ENCODE measurements at places on chromosomes 3 and 15.
A peak's percentile ranks its signal among the peaks of the same experiment; 100 is the strongest.

DNA sequence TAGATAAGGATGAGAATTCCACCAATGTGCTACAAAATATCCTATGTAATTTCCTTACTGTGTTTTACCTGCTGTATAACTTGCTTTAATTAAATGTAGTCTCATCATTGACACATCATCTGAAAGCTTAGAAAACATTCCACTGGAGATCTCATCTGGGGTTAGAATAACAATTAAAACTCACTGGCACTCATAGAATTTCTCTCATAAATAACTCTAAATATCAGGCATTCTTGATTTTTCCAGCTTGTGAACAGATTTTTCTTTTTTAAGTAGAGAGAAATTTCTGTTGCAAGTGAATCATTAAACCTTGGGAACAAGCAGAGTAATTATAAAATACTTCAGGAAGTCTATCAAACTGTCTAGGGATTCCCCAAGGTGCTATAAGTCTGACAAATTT lies 843.8 kb downstream of the NAALADL2 start:
- no peak for DNase-seq

- peak; percentile 55 for DNase-seq
Measured at GRCh38 chr3:129181819-129182218, 1.9 kb downstream of the CNBP start.

DNA sequence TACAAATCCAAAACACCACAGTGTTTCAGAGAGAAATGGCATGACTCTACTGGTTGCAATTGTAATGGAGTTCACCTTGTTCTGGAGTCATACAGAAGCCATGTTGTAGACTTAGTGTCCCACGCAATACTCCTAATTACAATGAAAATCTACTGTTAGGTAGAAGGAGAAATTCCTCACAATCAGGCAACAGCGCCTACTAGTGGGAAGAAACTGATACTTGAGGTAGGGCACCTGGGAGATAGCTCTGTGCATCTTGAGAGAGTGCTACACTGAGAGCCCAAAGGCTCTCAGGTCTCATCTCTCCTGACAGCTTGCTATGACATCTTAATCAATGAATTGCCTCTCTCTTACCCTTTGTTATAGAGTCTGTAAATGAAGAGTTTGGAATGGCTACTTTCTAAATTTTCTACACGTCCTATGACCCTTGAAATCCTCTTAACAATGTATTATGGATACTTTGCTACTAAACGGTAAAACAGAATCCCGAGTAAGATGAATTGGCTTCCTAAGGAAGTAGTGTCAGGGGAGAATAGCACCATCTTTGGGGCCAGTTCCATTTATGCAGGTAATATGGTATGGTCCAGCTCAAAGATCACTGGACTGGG lies 422.7 kb upstream of the TPRG1 start:
- peak; percentile 63 for DNase-seq

DNA sequence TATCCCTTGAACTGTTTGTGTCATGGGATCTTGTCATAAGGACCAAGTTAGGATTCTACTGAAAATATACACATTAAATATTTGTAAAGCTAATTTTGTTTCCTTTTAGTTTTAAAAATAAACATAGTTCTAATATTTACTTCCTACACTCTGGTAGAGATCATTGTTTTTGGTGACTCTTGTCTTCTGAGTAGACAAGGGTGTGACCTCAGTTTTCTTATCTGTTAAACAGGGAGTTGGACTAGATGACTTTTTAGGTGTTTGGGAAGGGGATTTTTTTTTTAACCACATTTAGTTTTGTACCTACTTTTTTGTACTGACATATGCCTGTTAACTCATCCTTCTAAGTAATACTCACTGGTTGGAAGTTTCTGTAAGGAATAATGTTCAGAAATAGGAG lies 30.8 kb downstream of the PLS1 start:
- peak; percentile 28 for DNase-seq

- no peak for DNase-seq
Measured at GRCh38 chr15:56410721-56411120, 45.5 kb downstream of the TEX9 start.

DNA sequence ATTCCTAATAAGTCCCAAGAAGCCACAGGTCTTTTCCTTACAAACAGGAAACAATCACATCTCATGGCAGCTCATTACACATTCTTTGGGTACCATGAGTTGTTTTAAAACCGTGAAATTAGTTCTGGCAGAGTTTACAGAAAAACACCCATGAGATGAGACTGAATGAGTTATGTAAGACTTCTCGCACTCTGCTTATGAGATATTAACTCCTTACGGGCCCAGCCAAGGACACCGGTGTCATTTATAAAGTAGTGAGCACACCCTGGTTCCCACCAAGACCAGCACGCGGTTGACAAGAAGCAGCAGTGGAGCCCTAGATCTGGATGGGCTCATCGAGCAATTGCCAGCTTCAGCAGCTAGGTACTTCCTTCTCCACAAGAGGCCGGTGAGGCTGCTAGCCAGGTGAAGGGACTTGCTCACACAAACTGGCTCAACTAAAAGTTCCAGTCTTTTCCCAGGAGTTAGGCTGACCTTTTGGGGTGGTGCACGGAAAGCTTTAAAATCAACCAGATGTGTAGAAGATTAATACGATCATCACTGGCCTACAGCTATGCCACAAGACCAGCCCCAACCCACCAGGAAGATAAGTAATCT lies 318.6 kb upstream of the ICE2 start:
- DNase-seq, result no peak

- DNase-seq, result no peak
Measured at GRCh38 chr15:49168016-49168415, 2.0 kb upstream of the GALK2 start.

- no peak for DNase-seq
Measured at GRCh38 chr15:68584756-68585573, 6.2 kb downstream of the CORO2B start.

DNA sequence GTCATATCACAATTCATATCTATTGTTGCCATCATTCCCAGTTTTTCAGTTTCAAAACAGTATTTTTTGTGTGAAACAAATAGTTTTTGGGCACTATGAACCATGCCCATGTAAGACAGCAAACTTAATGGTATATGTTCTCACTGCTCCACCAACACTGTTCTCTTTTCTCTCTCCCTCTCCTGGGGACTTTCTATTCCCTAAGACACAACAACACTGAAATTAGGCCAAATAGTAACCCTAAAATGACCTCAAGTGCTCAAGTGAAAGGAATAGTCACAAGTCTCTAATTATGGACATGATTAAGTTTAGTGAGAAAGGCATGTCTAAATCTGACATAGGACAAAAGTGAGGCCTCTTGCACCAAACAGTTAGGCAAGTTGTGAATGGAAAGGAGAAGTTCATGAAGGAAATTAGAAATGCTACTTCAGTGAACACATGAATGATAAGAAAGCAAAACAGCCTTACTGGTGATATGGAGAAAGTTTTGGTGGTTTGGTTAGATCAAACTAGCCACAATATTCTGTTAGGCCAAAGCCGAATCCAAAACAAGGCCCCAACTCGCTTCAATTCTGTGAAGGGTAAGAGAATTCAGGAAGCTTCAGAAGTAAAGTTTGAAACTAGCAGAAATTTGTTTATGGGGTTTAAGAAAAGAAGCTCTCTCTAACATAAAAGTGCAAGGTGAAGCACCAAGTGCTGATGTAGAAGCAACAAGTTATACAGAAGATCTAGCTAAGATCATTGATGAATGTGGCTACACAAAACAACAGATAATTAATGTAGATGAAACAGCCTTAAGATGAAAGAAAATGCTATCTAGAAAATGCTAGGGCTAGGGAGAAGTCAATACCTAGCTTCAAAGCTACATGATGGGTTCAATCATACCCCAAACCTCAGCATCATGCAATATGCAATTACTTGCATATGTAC lies 104.2 kb downstream of the CBLB start:
- peak; percentile 69 for DNase-seq

DNA sequence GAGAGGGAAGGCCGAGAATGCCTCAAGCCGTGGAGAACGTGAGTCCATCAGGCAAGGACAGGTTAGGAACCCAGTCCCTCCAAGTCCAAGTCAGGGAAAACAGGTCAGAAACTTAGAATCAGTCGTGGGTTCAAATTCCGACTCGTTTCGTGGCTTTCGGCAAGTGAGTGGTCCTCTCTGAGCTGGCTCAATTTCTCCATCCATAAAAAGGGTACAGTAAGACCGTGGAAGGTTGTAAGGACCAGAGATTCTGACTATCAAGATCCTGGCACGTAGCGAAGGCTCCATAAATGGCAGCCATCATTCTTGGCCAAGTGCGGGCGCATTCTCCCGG lies 604 bp upstream of the MED12L start:
- no peak for DNase-seq

GRCh38 chr3:187361835-187362234 lies 6.3 kb upstream of the RTP4 start:
- DNase-seq, result no peak

- DNase-seq, result no peak
Measured at GRCh38 chr3:43411429-43411828, 125.1 kb downstream of the SNRK start.

DNA sequence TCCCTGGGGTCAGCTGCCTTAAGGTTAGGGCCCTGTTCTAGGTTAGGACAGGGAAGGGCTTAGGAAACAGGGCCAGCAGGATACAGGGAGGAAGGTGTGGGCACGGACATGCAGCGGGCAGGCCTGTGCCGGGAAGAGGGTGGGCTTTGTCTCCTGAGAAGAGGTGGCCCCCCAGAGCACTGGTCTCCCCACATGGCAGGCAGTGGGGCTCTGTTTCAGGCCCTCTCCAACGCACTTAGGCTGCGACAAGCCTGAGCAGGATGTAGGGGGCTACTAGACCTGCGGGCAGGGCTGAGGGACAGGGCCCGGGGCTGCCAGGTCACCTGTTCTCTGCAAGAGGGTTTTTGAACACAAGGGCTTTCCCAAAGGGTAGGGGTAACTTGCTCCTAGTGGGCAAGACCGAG lies 33.5 kb downstream of the KLF13 start:
- no peak for DNase-seq

DNA sequence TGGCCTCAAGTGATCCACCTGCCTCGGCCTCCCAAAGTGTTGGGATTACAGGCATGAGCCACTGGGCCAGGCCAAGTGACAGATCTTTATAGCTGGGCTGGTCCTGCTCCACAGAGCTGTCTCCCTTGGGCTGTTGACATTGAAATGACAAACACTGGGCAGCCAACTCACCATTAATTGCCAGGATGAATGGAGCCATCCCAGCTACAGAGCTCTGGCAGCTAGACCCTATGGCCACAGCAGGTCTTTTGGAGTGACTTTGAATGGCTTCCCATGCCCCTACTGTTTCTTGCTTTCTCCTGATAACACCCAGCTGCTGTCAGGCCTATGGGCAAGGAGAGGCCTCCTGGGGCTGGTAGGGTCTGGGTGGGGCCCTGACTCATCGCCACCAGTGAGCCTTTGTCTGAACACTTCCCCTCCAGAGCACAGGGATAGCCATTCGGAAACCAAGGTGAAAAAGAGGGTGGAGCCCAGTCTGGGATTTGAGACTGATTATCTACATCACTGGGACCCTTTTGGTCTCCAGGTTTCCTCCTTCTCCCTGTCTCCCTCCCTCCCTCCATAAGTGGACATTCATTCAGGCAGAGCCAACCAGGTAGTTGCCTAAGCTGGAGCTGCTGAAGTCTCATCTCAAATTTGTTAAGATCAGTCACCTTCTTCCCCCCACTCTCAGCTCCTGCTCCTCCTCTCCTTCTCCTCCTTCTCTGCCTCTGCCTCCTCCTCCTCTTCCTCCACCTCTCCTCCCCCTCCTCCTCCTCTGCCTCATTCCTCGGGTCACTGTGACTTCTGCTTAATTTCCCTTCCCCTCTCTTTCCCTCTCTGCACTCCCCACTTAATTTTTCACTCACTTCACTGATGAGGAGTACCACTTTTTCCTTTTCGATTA lies 34.0 kb downstream of the BHLHE40 start:
- DNase-seq, result peak; percentile 96

DNA sequence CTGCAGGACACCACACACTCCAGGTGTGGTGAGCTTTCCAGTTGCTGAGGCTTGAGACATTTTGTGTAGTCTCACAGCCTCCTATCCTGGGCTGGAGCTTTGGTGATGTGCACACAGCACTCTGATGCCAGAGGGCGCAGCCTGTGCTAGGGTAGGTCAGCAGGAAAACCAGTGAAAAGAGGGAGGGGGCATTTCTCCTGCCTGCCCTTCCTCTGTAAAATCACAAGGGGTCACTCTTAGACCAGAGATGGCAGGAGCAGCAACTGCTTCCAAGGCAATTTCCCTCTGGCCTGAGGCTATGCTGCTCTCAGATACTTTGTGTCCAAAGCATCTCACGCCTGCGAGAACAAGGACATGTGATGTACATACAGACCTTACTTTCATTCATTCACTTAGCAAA lies 16.5 kb upstream of the MUSTN1 start:
- peak; percentile 79 for DNase-seq

GRCh38 chr15:96553006-96553405 lies 222.5 kb downstream of the NR2F2 start:
- no peak for DNase-seq

DNA sequence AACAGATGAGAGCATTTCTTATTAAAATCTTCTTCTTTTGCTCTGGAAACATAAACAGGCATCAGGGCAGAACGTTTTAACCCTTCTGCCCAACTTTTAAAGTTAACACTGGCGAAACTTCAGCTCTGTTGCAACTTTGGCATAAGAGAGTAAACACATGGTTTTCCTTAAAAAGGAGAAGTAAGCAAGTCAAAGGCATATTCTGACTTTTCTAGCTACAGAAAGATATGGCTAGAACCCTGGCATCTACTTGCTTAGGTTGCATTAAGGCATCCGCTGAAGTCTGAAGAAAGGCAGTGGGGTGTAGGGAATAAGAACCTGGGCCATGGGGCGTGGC lies 13.3 kb upstream of the IL16 start:
- DNase-seq, result peak; percentile 39

GRCh38 chr3:95240395-95240794 lies 1177.5 kb downstream of the NSUN3 start:
- no peak for DNase-seq

DNA sequence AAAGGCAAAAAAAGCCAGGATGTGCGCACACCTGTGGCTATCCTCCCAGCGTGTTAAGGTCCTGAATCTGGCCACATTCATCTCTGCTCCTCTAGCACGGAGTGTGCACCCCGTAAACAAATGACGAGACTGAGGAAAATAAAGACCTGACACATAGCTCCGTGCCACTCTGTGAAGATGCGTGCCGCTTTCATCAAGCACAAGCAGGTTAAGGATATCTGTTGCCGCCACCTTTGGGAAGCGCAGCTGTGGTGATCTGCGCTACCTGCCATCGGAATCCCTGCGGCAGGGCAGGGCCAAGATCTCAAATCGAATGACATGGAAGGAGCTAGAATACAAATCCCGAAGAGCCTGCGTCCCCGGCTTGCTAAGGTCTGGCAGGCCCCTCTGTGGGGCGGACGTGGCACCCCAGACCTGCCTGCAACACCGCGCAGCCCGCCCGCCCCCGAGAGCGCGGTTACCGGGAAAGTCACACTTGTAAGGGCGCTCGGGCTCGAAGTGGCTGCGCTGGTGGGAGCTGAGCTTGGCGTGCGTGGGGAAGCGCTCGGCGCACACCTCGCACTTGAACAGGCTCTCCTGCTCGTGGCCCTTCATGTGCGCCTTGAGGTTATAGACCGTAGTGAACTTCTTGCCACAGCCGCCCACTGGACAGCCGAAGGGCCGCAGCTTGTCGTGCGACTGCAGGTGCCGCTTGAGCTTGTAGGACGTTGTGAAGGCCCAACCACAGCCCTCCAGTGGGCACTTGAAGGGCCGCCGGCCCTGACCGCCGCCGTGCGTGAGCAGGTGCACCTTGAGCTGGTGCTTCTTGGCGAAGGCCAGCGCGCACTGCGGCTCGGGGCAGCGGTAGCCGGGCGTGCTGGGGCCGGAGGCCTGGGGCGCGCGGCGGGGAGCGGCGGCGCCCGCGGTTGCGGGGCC lies 936 bp downstream of the ZXDC start:
- peak; percentile 74 for DNase-seq

Data from hematopoietic multipotent progenitor cell treated with erythropoietin and hydrocortisone succinate and interleukin-3 and kit ligand, for 4 days (in vitro differentiated cells).